NT2/D1 (cell line): ENCODE measurements at places on chromosomes 12 and 14.

DNA sequence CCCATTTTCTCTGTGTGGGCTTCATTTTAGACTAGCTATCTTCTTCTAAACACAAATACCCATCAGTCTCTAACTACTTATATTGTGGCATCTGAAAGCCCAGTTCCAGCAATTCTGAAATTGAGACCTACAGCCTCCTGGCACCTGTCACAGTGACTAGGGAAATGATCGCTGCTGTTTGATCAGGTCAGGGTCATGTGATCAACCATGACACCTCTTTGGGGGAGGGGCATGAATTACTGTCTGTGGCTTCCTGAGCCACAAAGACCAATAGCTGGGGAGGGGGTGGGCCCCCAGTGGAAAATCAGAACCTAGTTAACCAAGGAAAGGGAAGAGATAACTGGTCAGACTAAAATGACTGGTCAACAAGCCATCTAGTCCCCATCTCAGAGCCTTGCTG is 14.1 kb downstream of the WSCD2 start:
- no peak for DNase-seq

GRCh38 chr12:103589517-103589916 is 2.4 kb downstream of the STAB2 start:
- no peak for DNase-seq

GRCh38 chr12:12147111-12147510 is 76.4 kb downstream of the BCL2L14 start:
- no peak for DNase-seq

- DNase-seq: no peak
Measured at GRCh38 chr14:98185036-98185435, 1087.0 kb downstream of the BCL11B start.

GRCh38 chr14:26199096-26199495 is 398.7 kb downstream of the NOVA1 start:
- no peak for DNase-seq

DNA sequence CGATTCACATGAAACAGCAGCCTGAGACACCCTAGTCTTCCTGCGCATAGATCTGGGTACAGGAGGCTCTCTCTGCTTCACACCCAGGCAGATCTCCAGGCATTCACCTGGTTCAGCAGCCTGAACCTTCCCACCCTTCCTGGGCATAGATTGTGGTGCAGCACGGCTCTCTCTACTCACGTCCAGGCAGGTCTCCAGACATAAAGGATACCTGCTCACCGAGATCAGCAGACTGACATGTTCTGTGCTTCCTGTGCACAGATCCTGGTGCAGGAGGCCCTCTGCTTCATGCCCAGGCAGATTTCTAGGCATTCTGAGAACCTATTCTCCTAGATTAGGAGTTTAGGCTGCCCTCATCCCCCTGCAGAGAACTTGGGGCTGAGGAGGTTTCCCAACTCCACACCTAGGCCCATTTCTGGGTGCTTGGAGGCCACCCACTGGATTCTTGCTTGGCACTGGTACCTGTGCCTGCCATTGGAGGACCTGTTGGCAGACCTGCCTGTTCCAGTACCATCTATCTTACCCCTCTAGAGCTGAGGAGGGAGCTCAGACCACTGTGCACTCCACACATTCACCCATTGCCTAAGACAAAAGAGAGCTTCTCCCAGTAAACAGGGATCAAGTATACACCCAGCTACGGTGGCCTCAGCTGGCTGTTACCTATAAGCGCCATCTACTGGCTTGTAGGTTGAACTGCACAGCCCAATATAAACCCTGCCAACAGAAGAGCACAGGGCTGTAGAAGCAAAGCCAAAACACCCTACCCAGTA is 28.0 kb upstream of the GARIN6 start:
- DNase-seq: peak; percentile 43

GRCh38 chr12:39620659-39621658 is 1.4 kb upstream of the ABCD2 start:
- no peak for DNase-seq

GRCh38 chr12:98370976-98371375 is 144.4 kb upstream of the TMPO start:
- DNase-seq: no peak

- no peak for DNase-seq
Measured at GRCh38 chr14:77882098-77882497, 82.2 kb downstream of the ADCK1 start.

DNA sequence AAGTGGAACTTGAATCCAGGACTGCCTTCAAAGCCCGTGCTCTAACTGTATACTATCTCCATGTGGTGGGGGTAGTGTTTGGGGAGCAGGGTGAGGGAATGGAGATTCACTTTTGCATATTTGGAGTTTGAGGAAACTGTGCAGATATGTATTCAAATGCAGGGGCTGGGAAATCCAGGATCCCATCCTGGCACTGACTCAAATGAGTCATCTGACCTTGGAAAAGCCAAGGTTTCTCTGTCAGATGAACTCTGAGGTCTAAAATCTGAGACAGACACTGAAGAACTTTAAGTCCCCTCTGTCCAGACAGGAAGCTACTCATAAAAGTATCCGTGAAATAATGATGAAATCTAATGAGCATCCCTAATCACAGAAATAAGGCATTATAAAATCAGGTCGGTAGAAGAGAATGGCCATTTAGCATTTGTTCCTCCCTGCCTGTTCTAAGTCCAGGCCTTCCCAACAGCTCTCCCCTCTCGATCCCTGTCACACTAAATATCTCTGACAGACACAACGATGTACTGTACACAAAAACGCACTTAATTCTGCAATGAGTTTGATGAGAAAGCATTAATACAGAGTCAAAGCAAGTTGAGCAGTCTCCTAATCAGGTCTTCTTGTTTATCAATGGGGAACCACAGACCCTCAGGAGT is 14.4 kb downstream of the NIN start:
- no peak for DNase-seq

DNA sequence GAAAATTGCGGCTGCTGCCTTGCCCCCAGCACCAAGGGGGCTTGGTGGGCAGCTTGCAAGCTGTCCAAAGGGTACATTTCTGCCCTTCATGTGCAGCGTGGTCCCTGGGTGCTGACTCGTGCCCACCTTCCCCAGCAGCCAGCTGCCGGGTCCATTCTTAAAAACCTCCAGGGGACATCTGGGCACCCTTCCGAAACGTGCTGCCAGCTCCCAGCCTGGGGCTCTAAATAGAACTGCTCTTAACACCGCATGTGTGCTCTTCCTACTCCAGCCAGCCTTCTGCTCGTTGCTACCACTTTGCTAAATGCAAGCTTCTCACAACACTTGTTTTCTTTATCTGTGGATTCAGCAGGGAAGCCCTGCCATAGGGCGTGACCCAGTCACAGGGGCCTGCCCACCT is 66.0 kb downstream of the RIMBP2 start:
- DNase-seq: no peak

- no peak for DNase-seq
Measured at GRCh38 chr12:78316631-78317468, 486.2 kb downstream of the NAV3 start.

GRCh38 chr12:123442774-123443173 is 6.3 kb upstream of the RILPL2 start:
- DNase-seq: no peak

- no peak for DNase-seq
Measured at GRCh38 chr12:92968176-92968813, 39.2 kb upstream of the EEA1 start.

DNA sequence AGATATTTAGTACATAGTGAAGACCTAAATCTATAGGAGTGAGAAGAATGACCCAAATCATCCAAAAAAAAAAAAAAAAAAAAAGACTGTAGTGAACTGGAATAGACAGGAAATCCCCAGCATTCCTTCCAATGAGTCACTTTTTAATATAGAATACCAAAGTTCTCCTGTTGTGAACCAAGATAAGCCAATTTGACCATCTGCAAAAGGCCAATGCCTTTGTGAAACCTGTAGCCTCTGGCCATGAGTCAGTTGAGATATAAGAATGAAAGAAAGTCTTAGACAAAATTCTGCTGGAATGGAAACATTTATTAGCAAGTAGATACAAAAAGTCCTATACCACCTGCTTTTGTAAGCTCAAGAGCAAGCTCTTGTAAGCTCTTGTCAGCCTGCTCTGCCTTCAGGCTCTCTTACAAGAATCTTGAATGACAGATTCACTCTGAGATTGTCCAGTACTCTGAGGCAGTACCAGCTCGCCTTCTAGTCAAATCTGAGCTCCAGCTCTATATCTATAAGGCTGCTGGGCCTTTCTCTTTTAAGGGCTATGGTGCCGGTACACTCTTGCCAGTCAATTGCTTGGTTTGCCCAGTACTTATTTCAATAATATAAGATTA is 243.0 kb upstream of the TMTC1 start:
- DNase-seq: no peak

DNA sequence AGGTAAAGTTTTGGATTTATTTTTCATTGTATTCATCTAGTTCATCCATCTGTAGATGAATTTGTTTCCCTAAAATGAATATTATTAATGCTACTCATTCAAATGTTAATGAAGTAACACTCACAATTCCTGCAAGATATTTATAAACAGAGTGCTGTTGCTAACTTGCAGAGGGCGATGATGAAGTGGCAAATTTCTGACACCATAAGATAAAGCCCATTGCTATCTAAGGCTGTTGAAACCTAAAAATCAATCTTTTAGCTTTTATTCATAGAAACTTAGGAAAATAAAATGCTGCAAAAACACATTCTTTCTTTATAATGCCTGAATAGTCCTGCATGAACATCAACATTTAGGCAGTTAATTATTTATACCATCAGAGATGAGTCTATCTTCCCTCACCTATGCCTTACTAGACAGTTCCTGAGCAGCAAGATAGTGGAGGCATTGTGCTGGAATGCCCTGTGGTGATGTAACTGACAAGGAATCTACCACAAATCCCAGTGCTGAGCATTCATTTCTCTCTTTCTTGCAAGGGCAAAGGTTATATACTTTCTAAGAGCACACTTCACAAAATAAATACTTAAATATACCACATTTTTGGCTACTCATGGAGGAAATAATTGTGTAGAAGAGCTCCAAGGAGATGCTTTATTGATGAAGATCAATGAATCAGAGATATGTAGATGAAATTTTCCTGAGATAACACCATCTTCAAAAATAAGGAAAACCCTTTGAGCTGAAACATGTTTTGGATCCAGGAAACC is 57.6 kb downstream of the LMNTD1 start:
- peak; percentile 57 for DNase-seq

- DNase-seq: no peak
Measured at GRCh38 chr14:100895411-100895810, 8.1 kb downstream of the RTL1 start.

DNA sequence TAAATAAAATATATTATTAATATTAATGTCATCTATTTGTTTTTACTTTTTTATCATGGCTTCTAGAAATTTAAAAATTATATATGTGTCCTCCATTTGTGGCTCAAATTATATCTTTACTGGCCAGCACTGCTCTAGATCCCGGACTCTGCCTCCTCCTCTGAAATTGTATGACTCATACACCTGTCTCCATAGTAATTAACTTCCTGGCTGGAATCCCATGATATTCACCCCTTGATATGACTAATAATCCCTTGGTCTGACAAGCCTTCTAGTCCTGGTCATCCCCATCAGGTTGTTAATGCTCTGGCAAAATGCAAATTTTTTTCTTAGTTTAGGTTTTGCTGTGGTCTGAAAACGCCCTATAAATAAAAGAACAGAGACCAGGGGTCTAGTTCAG is 116.2 kb downstream of the BMP4 start:
- no peak for DNase-seq

DNA sequence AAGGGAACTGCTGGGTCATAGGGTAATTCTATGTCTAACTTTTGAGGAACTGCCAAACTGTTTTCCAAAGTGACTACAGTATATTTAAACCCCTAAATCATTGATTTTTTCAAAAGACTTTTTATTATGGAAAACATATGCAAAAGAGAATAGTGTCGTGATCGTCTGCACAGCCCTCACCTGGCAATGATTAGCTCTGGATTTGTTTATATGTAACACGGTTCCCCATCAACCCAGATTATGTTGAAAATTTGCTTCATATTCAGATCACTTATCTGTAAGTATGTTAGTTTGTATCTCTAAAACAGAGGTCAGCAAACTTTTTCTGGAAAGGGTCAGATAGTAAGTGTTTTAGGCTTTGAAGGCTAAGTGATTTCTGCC is 52.7 kb downstream of the CCDC92 start:
- no peak for DNase-seq

GRCh38 chr14:95564060-95564459 is 29.2 kb downstream of the GLRX5 start:
- DNase-seq: no peak

GRCh38 chr14:28661171-28661772 is 105.3 kb upstream of the FOXG1 start:
- peak; percentile 71 for DNase-seq
